Activated naive CD4-positive, alpha-beta T cell treated with anti-CD3 and anti-CD28 coated beads, Interleukin-2, amount 10 ng/mL, durations not matched to agents 7 days and 5 days (primary cell): ENCODE measurements at places on chromosomes 3 and 15.

DNA sequence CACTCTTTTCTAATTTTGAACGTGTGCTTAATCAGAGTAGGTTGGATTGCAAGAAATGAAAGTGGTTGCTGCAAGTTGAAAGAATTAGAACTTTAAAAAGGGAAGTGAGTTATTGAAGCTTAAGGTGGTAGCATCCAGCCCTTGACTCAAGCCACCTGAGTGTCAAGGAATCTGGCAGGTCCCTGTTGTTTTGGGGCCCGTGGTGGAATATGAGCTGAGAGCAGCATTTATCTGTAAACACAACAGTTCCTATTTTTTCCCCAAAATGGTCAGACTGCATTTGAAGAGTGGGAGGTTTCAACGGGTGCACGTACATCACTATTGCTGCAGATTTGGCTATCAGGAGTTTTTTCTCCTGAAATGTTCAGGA lies 1.7 kb downstream of the ITPR1 start:
- no peak for DNase-seq

DNA sequence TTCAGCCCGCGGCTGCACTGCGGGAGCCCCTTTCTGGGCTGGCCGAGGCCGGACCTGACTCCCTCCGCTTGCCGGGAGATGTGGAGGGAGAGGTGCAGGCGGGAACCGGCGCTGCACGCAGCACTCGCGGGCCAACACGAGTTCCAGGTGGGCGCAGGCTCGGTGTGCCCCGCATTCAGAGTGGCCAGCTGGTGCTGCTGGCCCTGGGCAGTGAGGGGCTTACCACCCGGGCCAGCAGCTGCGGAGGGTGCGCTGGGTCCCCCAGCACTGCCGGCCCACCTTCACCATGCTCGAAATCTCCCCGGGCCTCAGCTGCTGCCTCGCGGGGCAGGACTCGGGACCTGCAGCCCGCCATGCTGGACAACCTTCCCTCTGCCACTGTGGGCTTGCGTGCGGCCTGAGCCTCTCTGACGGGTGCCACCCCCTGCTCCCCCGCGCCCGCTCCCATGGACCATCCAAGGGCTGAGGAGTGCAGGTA lies 733.5 kb upstream of the CCDC54 start:
- DNase-seq, result no peak

DNA sequence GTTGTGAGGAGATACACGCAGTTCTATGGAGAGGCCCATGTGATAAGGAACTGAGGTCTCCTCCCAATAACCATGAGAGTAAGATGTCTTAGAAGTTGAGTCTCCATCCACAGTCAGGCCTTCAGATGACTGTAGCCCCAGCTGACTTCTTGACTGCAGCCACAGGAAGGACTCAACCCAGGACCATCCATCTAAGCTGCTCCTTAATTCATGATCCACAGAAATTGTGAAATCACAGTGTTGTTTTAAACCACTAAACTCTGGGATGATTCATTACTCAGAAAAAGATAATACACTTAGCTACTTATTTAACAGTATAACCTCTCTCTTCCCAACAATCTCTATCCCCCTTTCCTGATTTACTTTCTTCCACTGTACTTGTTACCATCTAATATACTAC lies 173.3 kb downstream of the ALDH1A2 start:
- no peak for DNase-seq

- DNase-seq, result no peak
Measured at GRCh38 chr15:69659454-69660050, 206.9 kb downstream of the RPLP1 start.

GRCh38 chr15:74108111-74108510 lies 22.3 kb upstream of the ISLR2 start:
- DNase-seq, result no peak

DNA sequence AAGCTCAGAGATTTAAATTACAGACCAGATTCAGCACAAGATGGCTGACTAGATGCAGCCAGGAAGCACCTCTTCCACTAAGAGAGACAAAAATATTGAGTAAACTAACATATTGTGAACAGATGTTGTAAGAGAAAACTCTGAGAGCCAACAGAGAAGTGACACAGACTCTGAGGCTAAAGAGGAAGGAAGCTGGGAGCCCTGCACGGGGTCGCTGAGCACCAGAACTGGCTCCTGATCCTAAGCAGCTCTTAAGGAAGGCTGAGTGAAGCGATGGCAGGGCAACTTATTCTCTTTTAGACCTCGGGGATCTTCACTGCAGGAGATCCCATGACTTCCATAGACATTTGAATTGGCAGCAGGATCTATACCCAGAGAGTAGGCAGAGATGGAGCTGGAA lies 578.0 kb upstream of the GRM7 start:
- no peak for DNase-seq

DNA sequence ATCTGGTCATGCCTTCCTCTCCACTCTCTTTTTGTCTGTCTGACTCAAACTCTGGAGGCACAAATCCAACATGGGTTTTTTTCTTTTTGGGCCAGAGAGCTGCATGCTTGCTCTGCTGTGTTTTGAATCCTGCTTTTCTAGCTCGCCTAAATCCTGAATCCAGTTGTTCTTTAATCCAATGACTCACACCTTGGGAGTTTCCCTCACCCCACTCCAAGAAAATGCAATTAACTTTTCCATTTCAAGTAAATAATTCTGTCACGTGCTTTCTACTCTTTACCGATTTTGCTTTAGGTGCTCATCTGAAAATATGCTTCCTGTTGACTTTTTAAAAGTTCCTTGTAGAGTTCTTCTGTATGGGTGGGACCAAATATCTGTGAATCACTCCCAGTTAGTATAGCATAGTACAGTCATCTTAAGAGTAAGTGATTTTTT lies 47.6 kb downstream of the SLMAP start:
- no peak for DNase-seq

DNA sequence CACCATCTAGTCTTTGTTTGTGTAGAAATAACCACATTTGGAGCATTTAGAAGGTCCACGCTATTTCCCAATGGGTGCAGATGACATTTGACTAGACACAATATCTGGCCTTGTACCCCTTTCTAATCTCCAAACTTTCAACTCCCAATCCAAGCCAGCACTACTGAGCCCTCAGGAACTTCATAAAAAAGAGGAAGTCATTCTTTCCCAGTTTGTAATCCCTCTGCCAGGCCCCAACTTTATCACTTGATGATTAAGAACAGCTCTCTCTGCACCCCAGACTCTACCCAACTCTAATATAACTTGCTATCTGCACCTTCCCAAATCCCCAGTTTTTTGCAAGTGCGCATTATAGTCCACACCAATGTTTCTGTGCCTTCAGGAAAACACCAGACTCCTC lies 170.2 kb downstream of the KCNMB2 start:
- DNase-seq, result no peak

- no peak for DNase-seq
Measured at GRCh38 chr3:43388915-43389314, 102.6 kb downstream of the SNRK start.

DNA sequence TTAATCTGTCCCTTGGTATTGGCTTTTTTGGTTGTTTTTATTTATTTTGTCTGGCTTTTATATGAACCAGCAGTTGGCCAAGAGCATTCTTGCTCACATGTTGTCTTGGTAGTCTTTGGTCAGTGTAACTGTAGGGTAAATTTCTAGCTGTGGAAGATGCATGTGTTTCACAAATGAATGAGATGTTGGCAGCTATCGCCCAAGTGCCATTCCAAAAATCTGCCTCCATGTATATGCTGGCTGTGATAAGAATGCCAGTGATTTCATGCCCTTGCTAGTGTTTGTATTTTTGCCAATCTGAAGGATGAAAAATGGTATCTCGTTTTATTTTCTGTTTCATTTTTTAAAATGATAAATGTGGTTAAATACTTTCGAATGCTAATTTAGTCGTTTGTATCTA lies 50.1 kb downstream of the TLNRD1 start:
- no peak for DNase-seq

GRCh38 chr3:161310649-161311423 lies 60.5 kb downstream of the SPTSSB start:
- DNase-seq, result peak; percentile 80

- DNase-seq, result no peak
Measured at GRCh38 chr3:9701006-9701405, 2.6 kb upstream of the CPNE9 start.

- DNase-seq, result no peak
Measured at GRCh38 chr3:31240874-31241273, 291.9 kb upstream of the STT3B start.

DNA sequence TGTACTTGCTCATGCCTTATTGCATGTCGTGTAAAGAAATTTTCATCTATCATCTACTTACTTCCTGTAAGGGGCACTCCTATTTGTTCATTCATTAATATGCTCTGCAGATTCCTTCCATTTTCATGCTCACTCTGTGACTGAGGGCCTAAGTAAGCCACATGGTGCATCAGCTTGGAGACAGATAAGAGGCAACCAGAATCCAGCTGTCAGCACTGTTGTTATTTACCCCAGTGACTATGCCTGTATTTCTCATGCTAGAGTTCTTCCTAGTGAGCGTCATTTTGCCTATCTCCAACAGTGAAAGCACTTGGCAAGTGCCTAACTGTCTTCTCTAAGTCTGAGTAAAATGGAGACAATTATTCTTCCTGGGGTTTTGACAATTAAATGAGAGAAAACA lies 124.8 kb upstream of the ABI3BP start:
- no peak for DNase-seq

DNA sequence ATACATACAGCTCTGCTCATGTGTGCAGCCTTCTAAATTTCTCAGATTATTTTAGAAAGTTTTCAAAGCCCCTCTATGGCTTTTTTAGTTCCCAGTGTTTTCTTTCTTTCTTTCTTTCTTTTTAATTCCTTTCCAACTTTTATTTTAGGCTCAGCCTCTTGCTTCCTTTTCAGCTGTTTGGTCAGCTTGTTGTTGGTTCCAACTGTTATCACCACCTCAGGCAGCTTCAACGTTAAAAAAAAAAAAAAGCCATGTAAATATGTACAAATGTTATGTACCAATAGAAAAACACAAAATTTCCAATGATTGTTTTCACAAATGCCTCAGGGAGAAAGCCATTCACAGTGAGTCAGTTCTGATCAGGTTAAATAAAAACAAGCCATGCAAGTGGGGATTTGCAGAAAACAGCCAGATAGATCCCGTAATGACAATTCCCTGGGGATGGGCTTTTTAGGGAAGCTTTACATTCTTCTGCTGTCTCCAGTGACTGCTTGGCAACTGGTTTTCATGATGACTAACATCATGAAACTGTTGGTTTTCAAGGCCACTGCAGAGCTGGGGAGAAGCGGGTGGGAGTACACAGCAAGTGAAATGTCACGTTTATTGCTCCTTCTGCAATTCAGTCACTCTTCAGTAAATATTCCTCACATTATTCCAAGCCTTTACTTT lies 908.4 kb downstream of the EPHA3 start:
- no peak for DNase-seq

- no peak for DNase-seq
Measured at GRCh38 chr15:98121536-98121935, 161.0 kb downstream of the ARRDC4 start.

- DNase-seq, result no peak
Measured at GRCh38 chr3:157201648-157202278, 41.8 kb upstream of the CCNL1 start.

DNA sequence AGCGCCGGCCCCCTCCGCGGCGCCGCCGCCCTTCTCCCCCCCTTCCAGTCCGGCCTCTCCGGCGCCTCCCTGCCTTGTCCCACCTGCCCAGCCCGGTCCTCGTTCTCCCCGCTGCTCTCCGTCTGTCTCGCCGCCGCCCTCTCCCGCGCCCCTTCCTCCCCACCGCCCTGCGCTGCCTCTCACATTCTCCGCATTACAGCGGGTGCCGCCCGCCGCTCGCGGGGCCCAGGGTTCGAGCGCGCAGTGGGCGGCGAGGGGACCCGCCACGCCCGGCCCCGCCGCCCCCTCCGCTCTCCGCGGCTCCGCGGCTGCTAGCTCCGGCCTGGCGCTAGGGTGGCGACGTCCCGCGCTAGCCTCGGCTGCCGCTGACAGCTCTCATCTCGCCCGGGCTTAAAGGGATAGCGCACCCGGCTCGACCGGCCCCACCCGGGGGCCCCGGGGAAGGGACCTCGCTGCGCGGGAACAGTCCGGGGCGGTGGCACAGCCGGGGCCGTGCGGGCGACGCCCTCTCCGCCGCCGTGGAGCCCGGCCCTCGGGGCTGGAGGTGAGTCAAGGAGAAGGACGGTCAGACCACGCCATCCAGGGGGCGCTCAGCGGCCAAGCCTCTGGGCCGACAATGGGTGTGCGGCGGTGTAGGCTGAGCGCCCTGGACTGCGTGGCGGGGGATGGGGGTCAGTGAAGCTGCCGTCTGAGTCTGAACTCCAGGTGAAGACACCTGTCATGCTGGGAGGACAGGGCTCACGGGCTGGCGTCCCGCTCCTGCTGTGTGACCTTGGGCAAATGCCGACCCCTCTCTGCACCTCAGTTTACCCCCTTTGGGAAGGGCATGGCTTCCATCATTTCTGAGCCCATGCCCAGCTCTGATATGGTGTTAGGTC lies 187.4 kb upstream of the LINGO1 start:
- DNase-seq, result no peak

- DNase-seq, result no peak
Measured at GRCh38 chr3:2246873-2247648, 148.4 kb downstream of the CNTN4 start.

DNA sequence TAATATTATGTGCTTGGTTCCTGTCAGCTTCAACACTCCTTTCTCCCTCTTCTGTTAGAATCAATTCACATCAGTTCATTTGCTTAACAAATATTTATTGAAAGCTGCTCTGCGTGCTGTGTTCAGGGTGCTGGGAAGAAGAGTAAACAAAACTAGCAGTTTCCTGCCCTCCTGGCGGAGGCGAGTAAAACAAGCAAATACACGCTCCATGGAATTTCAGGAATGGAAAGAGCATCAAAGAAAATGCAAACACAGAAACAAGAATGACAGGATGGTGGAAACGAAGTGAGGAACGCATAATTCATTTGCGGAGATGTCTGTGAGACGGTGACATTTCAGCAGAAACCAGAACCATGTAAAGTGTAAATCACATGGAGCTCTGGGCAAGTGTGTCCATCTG lies 49.4 kb upstream of the SPTSSB start:
- no peak for DNase-seq

GRCh38 chr3:140580746-140581145 lies 97.1 kb upstream of the TRIM42 start:
- no peak for DNase-seq

GRCh38 chr15:60301024-60301423 lies 96.8 kb downstream of the ANXA2 start:
- DNase-seq, result no peak

DNA sequence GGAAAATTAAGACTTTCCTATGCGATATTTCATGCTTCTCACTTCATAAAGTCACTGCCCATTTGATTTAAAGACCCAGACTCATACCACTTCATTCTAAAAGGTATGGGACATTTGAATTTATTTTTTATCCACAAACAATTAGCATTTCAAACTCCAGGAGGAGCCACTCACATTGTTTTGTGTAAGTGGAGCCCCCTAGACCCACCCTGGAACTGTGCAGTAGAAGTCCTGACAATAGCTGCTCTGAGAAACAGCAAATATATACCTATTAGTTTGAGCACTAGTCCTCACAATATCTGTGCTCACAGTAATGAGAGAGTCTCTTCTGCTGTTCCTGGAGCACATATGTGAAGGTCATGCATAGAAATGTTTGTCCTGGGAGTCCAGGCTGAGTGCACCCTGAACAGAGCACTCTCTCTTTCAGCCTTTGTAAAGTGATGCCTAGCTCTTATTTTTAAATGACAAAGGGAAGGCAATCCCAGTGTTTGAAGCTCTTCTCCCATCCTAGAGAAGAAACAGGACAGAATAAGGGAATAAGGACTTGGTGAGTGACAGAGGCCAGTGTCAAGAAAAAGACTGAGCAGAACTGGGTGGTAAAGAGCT lies 127.5 kb upstream of the STRIT1 start:
- no peak for DNase-seq

GRCh38 chr3:108461661-108462111 lies 48.7 kb downstream of the MYH15 start:
- no peak for DNase-seq
